Stimulated activated naive CD8-positive, alpha-beta T cell treated with anti-CD3 and anti-CD28 coated beads, Interleukin-15, Interleukin-2, amounts not matched to agents 100 U/mL and 50 U/mL, for 24 hours (primary cell): ENCODE measurements at places on chromosomes 12 and 14.

DNA sequence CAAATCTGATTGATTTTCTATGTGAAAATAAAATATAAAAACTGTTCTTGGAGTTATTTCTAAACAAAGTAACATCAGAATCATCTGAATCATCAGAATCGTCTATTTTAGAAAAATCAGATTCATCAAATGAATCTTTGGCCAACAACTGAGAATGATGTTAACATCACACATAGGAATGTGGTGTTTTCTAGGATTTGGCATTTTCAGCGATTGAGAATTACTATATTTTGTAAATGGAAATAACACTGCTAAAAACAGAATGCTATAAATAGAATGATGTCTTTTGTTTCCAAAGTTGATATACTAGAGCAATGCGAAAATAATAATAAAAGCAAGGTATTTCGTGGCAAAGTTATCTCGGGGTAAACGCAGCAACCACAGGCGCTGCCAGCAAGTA is 73.9 kb upstream of the EVL start:
- no peak for DNase-seq

DNA sequence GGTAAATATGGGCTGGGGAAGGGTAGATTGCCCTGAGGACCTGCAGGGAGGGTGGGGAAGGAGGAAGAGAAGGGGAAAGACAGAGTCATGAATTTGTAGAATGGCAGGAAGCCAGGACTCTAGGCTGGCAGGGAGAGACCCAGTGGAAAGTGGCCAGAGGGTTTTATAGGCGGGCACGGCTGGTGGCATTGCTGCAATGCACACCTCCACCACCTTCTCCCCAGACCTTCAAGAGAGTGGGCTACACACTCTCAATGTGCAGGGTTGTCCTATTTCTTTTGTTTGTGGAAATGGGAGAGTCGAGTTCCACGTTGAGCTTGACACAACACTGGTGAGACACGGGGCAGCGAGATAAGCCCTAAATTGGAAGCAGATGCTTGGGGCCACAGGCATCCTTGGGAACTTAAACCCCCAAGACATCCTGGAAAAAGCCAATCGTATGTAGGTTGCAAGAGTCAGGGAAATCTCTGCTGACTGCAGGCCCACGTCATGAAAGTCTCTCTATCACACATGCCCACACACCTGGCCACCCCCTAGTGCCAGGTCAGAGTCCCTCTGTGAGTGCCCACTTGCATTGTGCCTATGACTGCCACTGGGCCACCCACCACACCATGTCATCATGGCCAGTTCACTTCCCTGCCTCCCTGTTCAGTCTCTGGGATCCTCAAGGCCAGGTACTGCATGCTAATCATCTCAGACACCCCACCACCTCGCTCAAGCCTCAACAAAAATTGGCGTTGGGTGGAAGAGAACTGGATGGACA is 38.0 kb upstream of the BDKRB2 start:
- no peak for DNase-seq

- DNase-seq: no peak
Observed at GRCh38 chr14:54599966-54600716, 33.2 kb downstream of the SAMD4A start.

DNA sequence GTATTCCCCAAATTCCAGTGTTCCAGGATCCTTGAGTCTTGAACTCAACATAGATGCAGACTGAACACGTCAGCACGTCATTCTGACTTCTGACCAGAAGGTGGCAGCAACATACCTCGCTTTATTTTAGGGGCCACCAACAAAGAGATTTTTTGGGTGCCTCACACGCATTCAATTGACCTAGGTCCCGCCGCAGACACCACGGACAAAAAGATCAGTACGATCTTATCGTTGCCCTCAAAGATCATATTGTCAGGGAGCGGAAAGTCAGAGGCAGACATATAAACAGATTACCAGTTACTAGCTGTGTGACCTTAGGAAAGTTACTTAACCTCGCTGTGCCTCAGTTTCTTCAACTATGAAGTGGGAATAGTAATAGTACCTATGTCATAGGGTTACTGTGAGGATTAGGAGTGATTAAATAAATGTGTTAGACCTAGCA is 6.5 kb upstream of the PRPH start:
- peak; percentile 70 for DNase-seq

- no peak for DNase-seq
Observed at GRCh38 chr12:73374360-73374759, 1102.2 kb downstream of the TRHDE start.

- DNase-seq: no peak
Observed at GRCh38 chr12:3837049-3837448, 36.1 kb downstream of the PARP11 start.

DNA sequence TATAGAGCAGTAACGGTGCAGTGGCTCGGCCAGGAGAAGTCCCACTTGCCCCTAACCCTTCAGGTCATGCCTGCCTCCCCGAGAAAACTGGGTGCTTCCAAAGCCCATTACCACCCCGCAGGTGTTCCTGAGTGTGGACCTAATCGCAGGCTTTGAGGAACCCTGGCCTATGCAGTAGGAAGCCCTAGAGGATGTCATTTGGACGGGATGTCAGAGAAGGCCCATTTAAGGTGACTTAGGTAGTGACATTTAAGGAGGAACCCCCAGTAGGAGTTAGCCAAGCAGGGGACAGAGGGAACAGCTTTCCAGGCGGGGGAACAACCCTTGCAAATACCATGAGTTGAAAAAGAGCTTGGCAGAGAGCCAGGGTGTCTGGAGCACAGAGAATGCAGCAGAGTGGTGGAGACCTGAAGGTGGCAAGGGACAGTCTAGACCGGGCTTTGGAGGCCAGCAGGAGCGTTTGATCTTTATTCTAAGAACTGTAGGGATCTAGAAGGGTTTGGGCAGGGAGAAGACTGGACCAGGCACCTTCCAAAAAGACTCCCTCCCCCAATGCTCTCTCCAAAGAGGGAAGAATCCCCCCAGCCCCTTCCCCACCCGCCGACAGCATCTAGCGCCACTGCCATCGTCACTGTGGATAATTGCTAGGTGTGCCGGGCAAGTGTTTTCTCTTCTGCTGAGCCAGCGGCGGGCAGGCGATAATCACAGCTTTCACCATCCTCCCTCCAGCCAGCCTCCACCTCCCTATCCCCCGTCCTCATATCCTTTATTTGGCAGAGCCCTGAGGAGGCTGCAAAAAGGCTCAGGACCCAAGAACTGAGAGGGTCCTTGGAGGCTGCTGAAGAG is 33.3 kb upstream of the BEGAIN start:
- DNase-seq: no peak

DNA sequence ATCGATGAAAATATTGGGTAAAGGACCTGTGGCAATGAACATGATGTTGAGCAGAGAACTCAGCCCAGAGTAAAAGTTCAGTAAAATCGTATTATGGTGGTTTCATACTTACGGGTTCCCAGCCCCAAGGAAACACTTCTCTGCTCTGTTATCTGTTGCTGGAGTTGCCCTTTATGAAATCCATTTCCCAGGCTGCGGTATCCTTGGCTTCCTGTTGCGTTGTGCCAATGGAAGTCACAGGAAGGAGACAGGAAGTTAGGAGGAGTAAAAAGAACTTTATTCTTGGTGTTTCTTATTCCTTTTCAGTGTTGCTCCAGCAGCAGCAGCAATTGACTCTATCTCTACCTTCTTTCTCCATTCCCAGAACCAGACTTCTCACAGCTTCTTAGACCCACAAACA is 965.2 kb downstream of the VRK1 start:
- DNase-seq: no peak
